ENCODE measurements at places on chromosomes 4 and X. TPM values are rescaled to one million over a fixed set of nuclear protein-coding genes. Genes with fewer than 3 reads are reported as not detected.

CXCL11 gene
- total RNA-seq: not detected

SMIM31 gene
- total RNA-seq: not detected

CYP2U1 gene
- 14.5 TPM for total RNA-seq

COX7B2 gene
- not detected for total RNA-seq

RS1 gene
- not detected for total RNA-seq

CENPE gene
- 64.1 TPM for total RNA-seq

TIGD2 gene
- 11.3 TPM for total RNA-seq

PPP4R3C gene
- not detected for total RNA-seq

GUCY1B1 gene
- 1.4 TPM for total RNA-seq

UNC5C gene
- total RNA-seq: 0.58 TPM

TRMT2B gene
- total RNA-seq: 3.3 TPM

PDCL2 gene
- total RNA-seq: not detected

MGAT4D gene
- not detected for total RNA-seq

TDO2 gene
- not detected for total RNA-seq

ARMCX1 gene
- 24.7 TPM for total RNA-seq

EDNRA gene
- total RNA-seq: 34.5 TPM

DAPP1 gene
- not detected for total RNA-seq

CXorf49 gene
- total RNA-seq: not detected

NUP62CL gene
- total RNA-seq: not detected

BEX1 gene
- total RNA-seq: not detected

EFHC2 gene
- total RNA-seq: 0.12 TPM

ADRA2C gene
- 7.0 TPM for total RNA-seq

DUSP9 gene
- total RNA-seq: not detected

SUPT20HL1 gene
- not detected for total RNA-seq

FABP2 gene
- total RNA-seq: not detected

ARSH gene
- not detected for total RNA-seq

GYPB gene
- total RNA-seq: not detected

PSMD10 gene
- total RNA-seq: 50.9 TPM

TLR6 gene
- 2.5 TPM for total RNA-seq

FRG1 gene
- total RNA-seq: 28.5 TPM

CXCL10 gene
- not detected for total RNA-seq

RBM47 gene
- 2.6 TPM for total RNA-seq
